ENCODE measurements at places on chromosomes 4 and X.

DNA sequence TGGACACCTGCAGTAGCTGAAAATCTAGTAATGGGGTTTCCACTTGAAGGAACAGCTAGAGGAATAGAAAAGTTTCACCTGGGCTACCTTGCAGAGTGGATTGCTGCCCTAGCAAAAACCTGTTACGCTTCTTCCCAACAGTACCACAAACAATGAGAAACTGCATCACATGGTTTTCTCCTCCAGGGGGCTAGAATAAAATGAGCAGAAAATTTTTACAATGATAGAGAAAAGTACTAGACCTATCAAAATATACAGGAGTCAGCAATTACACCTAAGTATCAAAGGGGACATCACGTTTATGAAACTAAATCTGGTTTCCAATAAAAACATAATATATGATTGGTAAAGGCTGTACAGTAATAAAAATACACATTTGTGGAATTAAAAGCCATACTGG, 423.1 kb upstream of the PITX2 start:
- no peak for DNase-seq

GRCh38 chr4:105563352-105563751, 10.9 kb downstream of the ARHGEF38 start:
- DNase-seq, result no peak

DNA sequence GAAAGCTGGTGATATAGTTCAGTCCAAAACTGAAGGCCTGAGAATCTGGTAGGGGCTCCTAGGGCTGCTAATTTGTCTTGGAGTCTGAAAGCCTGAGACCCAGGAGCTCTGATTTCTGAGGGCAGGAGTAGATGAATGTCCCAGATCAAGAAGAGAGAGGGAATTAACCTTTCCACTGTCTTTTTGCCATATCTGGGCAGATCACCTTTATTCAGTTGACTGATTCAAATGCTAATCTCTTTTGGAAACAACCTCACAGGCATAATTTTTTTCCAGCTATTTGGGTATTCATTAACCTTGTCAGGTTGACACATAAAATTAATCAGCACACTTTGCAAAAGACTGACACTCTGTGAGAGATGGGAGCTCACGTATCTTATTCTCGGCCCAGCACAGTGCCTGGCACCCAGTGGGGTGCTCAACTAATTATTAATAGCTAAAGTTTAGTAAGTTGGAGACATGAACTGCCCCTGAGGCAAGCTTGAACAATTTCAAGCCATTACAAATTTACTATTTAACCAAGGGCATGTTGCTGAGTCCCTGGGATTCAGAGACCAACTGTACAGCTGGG, 114.3 kb downstream of the CPEB2 start:
- DNase-seq, result no peak

DNA sequence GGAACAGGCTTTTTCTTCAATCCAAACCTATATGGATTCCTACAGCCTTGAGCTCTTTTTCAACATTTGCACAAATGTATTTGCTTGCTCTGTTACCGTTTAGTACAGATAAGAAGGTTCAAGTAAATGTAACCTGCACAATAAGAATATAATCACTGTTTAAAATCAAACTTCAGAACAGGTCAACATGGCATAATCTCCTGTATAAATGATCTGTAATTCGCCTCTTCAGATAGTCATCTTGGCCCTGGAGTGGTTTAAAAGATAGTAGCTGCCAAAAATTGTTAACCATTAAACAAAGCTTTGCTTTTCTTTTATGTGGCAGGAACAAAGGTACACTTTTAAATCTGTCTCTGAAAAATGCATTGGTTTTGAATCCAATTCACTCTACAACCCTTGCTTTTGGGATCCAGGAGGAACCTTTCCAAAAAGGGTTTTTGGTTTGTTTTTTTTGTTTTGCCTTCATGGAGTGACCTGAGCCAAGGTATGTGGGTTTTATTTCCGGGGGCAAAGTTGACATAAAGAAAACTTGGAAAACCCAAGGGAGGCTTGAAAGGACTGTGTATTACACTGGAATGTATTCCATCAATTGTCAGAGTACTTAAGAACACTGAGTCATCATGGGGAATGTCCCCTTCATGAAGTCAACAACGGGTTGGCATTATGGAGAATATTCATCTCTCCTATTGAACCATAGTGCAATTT, 210.4 kb upstream of the HCCS start:
- peak; percentile 67 for DNase-seq

DNA sequence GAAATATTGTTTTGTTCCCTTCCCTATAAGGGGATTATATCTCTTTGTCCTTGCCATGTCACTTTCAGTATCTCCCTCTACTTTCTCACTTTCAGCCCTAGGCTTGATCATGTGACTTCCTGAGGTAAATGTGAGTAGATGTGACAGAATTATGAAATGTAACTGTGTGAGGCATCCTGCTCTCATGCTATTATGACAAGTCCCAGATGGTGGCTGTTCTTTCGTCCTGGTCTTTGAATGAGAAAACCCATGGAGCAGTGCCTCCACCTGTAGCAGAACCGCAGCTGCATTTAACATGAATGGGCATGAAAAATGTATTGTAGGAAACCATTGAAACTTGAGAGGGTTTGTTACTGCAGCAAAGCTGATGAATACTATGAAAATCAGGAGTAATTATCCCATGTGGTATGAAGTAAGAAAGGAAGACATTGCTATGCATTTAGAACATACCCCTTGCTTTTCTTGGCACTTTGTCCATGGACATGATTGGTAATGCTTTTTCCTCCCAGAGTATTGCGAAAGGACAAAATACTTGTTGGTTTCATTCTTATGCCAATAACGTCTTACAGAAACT, 202.2 kb upstream of the GPRIN3 start:
- peak; percentile 62 for DNase-seq

GRCh38 chrX:154307202-154307601, 11.6 kb downstream of the TKTL1 start:
- DNase-seq, result no peak

DNA sequence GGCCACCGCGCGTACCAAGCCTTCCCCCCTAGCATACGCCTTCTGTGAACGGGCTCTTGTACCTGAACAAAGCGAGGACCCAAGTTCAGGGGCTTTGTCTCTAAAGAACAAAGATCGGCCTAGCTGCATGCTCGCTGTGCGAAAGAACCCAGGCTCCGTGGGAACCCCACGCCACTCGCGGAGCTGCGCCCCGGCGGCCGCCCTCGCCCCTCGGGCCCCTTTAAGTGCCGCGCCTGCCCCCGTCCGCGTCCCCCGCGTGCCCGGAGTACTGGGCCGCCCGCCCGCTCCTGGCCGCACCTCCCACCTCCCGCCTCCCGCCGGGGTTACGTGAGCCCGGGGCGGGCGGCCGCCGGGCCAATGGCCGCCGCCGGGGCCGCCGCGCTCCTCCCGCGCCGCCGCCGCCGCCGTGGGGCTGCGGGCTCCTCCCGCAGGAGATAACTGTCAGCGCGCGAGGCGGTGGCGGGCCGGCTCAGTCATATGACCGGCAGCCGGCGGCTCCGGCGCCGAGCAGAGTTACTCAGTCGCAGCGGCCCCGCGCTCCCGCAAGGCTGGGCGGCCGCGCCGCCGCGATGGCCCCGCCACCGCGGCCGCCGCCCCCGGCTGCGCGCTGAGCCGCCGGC, at the start of gene FNIP2:
Gene FNIP2, plus strand, starts transcription at position 472 of the 620 bp plus-strand sequence. CDS start 187 bp downstream, outside the sequence.
- peak; percentile 80 for DNase-seq

DNA sequence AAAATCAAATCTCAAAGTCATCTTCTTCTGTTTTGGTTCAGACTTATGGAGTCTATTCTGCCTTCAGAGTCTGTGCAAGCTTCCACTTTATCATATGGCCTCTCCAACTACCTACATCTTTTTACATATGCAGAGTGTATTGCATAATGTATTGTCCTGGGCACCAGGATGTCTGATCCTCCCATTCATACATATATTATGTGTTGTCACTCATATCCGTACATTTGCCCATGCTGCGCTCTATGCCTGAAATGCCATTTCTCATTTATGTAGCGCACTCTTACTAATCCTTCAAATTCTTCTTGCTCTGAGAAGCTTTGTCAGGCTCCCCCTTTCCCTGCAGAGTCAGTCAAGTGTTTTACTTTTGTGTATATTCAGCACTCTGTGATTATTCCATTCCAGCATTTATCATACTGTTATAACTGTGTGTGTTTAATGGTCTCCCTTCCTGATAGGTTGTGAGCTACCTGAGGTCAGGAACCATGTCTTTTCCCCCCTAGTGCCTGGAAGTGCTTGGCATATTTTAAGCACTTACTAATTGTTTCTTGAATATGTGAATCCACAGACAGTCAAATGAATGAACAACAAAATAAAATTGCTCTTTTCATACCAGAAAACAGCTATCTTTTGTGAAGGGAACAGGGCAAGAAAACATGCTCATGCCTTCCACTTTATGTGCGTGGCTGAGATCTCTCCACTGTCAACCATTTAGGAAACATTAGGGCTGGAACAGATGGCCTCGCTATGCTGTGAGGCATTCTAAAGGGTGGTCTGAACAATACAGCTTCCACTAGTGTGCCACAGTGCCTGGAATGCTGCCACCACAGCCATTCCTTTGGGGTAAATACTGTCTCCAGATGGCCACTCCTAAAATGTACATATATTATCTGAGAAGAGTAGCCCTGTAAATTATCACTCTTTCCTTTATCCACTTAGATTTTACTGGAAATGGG, 81.8 kb downstream of the GLUD2 start:
- peak; percentile 0 for DNase-seq

- DNase-seq, result no peak
Observed at GRCh38 chrX:145818186-145819113, 821 bp downstream of the SLITRK2 start.

GRCh38 chr4:118741301-118741855, 56.2 kb downstream of the METTL14 start:
- DNase-seq, result peak; percentile 37

- peak; percentile 52 for DNase-seq
Observed at GRCh38 chr4:12555011-12555410, 929.1 kb downstream of the RAB28 start.

DNA sequence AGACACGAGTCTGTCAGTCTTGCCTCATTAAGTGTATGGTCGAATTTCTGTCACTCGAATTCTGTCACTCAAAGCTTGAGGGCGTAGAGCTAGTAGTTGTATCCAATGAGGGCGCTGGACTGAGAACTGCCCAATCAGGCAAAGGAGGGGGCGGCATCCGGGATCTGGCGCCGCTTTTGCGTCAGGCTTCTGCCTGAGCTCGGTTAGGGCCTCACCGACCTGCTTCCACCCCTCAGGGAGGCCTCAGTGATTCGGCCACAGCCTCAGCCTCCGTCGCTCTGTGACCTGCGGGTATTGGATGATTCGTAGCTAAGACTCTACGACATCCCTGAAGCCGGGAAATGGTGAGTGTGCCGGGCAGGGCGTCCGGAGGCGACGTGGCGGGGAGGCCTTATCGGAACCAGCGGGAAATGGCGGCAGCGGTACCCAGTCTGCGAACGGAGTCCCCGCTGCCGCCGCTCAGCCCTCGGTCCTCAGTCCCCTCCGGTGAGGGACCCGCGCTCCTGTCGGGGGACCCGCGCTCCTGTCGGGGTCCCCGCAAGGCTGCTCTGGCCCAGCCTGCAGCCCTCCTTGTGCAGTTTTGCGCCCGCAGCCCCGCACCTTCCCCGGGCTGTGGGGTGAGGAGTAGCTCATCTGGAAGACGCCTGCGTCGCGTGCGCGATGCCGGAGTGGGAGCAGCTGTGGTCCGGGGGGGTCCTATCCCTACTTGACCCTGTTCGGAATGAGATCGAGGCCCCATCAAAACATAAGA, 88.3 kb downstream of the ZNF718 start:
- DNase-seq, result peak; percentile 86

DNA sequence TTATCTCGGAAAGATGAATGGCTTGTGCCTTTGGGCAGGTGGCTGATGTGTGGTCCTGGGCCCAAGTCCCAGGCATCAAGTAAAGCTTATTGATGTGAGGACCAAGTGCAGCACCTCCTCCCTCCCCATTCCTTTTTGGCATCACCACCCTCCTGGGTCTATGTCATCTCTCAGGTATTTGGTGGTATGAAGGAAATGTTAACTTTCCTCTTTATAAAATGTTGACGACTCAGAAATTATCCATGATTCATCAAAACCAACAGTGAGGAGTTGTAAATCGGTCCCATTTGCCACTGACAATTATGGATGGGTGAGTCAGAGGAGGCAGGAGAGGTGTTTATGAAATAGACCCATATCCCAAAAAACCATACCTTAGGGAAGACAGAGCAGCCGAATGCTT, 229.4 kb upstream of the GATB start:
- peak; percentile 83 for DNase-seq

- peak; percentile 97 for DNase-seq
Observed at GRCh38 chr4:187603093-187604025, 392.2 kb upstream of the ZFP42 start.

DNA sequence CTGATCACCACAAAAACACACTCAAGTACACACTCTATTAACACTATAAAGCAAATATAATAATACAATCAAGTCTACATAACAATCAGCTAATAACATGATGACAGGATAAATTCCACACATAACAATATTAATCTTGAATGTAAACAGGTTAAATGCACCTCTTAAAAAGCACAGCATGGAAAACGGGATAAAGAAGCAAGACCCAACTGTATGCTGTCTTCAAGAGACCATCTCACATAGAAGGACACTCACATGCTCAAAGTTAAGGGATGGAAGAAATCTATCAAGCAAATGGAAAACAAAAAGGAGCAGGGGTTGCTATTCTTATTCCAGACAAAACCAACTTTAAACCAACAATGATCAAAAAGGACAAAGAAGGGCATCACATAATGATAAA, 28.1 kb downstream of the CBR4 start:
- no peak for DNase-seq

DNA sequence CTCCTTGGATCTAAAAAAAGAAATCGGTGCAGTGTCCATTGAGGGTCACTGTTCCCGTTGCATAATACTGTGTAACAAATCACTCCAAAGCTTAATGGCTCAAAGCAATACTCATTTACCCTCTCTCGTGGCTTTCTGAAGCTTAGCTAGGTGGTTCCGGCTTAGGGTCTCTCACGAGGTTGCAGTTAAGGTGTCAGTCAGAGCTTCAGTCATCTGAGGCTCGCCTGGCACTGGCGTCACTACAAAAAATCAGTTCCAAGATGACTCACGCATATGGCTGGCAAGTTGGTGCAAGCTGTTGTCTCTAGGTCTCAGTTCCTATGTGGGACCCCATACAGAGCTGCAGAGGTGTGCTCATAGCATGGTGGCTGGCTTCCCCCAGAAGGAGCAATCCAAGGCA, 91.0 kb downstream of the BEND2 start:
- no peak for DNase-seq

- no peak for DNase-seq
Observed at GRCh38 chrX:100296183-100296753, 113.8 kb downstream of the PCDH19 start.

- DNase-seq, result no peak
Observed at GRCh38 chr4:144667500-144667899, 21.5 kb downstream of the HHIP start.

DNA sequence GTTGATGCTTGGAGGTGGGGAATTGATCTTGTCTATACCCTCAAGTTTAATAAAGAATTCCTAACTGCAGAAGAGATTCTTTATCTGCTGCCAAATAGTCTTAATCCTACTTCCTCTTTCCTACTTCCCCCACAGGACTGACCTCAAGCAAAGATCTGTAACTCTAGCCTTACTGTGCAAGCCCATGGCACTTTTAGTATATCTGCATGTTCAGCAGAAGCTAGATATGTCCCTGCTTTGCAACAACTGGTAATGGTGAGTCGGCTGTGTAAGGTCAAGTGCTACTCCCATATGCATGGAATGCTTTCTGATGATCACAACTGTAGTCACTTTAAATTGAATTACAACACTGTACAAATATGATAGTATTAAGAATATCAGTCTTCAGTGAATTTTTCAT, 26.3 kb upstream of the PDS5A start:
- DNase-seq, result peak; percentile 42

GRCh38 chr4:148273501-148273986, 168.7 kb downstream of the NR3C2 start:
- no peak for DNase-seq

Data from fibroblast of skin of right biceps (primary cell).